ENCODE measurements at places on chromosomes 1 and 21.
A peak's percentile ranks its signal among the peaks of the same experiment; 100 is the strongest.

GRCh38 chr1:79302380-79302930 lies 295.9 kb upstream of the ADGRL4 start:
- DNase-seq, result no peak

- no peak for DNase-seq
Observed at GRCh38 chr1:60948486-60948885, 133.9 kb upstream of the NFIA start.

- DNase-seq, result no peak
Observed at GRCh38 chr21:32929633-32930038, 96.1 kb upstream of the OLIG2 start.

DNA sequence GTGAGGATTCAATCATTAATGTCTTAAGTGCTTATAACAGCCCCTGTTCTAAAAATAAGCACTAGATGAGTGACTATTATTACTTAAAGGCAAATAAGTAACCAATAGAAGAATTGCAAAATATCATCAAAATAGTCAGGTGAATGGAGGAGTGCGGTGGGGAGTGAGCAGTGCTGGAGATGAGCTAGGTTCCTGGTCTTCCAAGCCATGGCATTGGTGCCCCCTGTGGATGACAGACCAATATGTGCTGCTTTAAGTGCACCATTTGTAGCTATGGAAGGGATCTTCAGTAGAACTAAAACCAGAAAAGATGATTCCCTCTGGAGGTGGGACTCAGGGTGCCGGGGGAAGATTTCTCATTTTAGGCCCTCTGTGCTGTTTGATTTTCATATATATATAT lies 46.1 kb upstream of the SLC30A1 start:
- DNase-seq, result no peak

- DNase-seq, result peak; percentile 74
Observed at GRCh38 chr1:9687120-9687873, 35.8 kb downstream of the PIK3CD start.

DNA sequence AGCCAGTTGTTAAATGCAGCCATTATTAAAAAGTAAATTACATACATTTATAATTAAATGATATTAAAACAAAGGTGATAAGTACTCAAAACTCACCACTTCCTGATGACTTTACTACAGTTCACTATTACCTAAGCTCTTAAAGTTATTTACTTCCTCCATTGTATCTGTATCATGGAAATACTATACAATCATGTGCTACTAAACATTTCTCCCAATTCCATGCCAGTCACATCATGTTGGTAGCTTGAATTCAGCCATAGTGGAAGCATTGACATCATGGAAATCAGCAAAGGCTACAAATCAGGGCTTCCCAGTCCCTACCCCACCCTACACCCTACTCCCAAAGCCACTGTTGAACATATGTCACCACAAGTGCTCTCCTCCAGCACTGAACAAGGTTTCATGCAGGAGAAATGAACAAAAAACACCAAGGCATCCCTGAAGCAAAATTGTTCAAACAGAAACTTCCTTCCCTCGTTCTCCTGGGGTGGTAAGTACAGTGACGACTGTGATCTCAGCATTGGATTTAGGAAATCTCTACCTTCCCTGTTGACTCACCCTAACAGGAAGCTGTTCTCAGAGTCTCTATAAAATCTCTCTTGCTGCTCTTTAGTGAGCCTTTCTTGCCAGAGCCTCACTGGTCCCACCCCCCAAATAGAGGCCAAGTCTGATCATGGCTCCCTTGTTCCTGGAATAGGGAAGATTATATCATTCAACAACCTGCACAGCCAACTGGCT lies 12.7 kb downstream of the VSIG8 start:
- no peak for DNase-seq

DNA sequence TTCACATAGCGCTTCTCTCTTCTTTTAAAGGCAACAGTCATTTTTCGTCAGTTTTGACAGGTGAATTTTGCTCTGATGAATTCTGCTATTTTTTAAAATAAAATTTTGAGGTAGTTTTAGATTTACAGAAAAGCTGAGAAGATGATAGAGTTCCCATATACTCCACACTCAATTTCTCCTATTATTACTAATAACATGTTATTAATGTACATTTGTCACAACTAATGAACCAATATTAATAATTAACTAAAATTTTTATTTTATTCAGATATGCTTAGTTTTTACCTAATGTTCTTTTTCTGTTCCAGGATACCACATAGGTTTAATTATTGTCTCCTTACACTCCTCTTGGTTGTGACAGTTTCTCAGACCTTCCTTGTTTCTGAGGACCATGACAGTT lies 197.0 kb downstream of the ZC3H11B start:
- DNase-seq, result no peak

GRCh38 chr1:67557696-67558448 lies 127.1 kb upstream of the GADD45A start:
- DNase-seq, result no peak

DNA sequence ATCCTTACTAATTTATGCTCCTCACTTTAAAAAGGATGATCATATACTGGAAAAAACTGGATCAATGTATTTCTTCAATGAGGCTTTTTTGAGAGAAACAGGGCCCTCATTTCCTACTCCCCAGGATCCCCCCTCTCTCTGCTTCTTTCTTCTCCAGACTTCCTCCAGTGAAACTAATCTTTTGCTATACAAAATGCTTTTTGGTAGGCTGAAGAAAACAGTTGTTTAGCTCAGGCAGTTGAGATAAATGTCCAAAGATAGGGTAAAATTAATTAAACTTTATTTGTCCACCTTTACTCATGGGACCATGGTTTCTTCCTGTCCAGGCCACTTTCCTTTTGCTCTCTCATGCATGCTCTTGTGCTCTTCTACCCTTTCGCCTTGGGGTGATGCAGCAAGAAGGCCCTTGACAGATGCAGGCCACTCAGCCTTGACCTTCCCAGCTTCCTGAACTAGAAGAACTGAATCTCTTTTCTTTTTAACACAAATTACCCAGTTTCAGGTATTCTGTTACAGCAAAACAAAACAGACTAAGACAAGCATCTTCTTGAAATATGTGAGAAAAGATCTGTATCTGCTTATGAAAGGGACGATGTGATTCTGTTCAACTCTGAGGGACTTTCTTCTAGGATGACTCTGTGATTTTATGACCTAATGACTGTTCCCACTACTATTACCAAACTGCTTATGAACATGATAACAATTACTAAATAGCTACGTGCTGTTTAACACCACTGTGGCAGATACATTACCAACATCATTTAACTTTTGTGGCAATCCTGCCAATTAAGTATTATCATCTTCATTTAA lies 63.7 kb downstream of the NVL start:
- DNase-seq, result no peak

DNA sequence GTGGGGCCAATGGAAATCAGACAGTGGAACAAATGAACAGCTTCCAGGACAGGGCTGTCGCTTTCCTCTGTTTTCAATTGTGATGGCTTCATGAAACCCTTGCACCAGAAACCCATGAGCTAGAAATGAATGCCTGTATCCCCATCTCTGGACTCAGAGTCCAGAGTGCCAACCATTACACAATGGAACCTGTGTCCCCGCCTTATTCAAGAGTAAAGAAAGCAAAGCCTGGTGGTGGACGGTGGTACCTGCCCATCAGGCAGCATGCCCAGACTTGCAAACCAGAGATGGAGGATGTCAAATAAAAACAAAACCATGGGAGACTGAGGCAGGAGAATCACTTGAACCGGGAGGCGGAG lies 4.4 kb upstream of the CAPN2 start:
- no peak for DNase-seq

GRCh38 chr1:207845109-207845508 lies 65.8 kb downstream of the CD34 start:
- no peak for DNase-seq

DNA sequence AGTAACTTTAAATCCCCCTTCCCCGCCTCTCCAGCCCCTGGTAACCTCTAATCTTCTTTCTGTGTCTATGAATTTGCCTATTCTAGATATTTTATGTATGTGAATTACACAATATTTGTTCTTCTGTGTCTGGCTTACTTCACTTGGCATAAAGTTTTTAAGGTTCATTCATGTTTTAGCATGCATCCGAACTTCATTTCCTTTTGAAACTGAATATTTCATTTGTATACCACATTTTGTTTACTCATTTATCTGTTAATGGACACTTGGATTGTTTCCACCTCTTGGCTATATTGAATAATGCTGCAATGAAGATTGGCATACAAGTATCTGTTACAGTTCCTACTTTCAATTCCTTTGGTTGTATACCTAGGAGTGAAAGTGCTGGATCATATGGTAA lies 205.3 kb downstream of the TM2D1 start:
- no peak for DNase-seq

DNA sequence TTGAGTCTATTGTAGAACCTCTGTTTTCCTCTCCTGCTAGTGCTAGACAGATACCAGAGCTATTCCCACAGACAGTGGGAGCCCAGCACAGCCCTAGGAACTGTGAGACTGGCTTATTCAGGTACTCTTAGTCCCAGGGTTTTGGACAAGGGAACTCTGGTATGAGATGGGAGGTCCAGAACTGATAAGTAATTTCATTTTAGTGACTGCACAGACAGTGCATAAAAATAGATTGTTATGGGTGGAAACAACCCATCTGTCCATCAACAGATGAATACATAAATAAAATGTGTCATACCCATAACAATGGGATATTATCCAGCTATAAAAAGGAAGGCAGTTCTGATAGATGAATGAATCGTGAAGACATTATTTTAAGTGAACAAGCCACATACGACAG lies 9.0 kb downstream of the EPS8L3 start:
- no peak for DNase-seq

- DNase-seq, result no peak
Observed at GRCh38 chr21:42837421-42838211, 41.7 kb downstream of the WDR4 start.
